Activated T-helper 17 cell treated with anti-CD3 and anti-CD28 coated beads, Interleukin-2, amount 50 U/mL, for 72 hours (primary cell): ENCODE measurements at places on chromosomes 16 and 17.

GRCh38 chr16:5512014-5512413 lies 414.4 kb upstream of the EEF2KMT start:
- no peak for ATAC-seq

GRCh38 chr17:39014795-39015545 lies 47.8 kb upstream of the FBXO47 start:
- no peak for ATAC-seq

DNA sequence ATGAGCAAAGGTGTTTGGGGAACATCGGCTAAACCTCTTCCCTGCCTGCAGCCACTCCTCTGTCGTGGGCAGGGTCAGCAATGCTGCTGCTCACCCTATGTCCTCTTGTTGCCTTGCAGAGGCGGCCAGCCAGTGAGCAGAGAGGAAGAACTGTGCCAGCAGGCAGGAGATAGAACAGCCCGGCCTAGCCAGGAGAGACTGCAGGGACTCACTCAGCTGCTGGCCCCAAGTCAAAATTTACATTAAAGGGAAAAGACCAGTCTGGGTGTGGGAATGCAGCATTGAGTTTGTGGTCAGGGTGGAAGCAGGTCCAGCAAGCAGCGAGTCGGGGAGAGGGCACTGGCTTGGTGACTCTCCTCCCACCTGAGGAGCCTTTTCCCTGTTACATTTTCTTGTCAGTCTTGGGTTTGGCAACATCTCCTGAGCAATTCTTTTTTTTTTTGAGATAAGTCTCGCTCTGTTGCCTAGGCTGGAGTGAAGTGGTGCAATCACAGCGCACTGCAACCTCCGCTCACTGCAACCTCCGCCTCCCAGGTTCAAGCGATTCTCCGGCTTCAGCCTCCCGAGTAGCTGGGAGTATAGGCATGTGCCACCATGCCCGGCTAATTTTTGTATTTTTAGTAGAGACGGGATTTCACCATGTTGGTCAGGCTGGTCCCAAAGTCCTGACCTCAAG lies 22.7 kb downstream of the LIG3 start:
- ATAC-seq = no peak

DNA sequence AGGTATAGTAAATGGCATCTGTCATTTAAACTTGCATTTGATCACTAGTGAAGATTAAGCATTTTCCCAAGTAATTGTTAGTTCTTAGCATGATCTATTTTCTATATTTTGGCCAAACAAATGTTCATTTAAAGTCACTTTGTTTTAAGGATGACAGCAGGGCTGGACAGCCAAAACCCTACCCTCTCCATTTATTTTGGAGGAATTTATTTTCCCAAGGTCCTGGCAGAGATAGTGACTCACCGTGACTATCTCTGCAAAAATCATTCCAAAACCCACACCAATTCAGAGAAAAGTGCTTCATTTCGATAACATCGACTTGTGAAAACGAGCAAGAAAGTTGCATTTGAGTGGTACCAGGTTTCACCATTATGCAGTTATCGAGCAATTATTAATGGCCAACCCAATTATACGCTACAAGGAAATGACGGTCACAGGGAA lies 665 bp upstream of the AKAP1 start:
- ATAC-seq = peak; percentile 34
